ENCODE measurements at places on chromosomes 4 and X.

GRCh38 chr4:153261914-153262313 is 57.7 kb downstream of the TRIM2 start:
- DNase-seq, result no peak

DNA sequence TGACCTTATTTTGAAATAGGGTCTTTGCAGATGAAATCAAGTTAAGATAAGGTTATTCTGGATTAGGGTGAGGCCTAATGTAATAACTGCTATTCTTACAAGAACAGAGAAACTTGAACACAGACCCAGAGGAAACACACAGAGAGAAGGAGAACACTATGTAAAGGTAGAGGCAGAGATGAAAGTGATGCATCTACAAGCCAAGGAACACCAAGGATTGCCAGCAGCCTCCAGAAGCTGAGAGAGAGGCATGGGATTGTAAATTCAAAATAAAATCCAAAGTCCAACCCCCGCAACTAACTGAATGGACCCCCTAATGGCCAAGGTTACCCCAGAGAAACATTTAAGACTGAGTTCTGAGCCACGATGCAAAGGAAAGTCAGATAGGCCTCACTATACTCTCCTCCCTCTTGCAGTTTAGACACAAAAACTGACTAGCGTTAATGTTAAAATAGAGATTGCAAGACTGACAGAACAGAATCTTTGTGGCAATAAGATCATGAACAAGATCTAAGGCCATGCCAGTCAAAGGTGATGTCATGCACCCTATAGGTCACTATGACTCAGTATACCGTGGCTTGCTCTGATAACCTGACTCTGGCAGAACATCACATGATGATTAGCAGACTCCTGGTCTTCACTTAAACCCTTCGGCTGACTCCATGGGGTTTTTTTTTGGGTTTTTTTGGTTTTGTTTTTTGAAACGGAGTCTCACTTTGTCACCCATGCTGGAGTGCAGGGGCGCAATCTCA is 42.9 kb downstream of the DDX60L start:
- DNase-seq, result no peak

DNA sequence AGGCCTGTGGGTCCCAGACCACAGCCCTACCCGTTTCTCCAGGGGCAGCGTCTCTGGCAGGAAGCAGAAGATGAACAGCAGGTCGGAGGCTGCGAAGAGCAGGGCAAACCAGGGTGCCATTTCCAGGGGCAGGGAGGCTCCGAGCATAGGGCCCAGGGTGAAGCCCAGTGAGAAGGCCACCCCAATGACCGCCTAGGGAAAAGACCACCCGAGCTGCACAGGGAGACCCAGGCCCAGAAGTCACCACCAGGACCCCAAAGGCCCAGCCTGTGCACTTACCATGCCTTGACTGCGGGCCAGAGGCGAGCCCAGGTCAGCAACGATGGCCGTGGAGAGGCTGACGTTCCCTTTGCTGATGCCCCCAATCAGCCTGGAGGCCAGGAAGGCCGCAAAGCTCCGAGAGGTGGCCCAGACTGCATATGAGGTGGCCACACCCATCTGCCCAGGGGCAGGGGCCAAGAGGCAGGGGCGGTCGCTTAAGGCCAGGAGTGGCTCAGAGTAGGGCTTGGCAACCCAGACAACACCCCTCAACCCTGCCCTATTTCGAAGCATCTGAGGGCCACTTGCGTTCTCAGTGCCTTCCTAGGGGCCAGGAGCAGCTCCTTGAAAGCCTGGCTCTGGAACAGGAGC is 30.8 kb downstream of the NOP14 start:
- DNase-seq, result no peak

GRCh38 chr4:188887905-188888304 is 748.7 kb downstream of the TRIML1 start:
- DNase-seq, result no peak

DNA sequence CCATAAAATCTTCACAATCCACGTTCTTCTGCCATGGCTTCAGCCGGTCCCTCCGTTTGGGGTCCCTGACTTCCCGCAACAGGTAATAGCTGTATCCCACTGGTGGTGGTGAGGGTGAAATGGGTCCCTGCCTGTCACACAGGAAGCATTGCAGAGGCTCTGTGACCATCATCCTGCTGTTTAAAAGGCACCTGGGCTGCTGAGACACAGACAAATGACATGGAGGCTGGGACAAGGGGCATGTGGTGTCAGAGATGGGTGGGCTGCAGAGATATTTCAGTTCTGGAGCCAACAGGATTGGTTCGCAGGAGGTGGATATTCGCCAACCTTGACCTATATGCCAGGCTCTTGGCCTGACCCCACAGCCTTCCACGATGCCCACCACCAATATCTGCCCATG is 82.1 kb downstream of the JAKMIP1 start:
- DNase-seq, result no peak

GRCh38 chr4:184643731-184644130 is 5.5 kb downstream of the CASP3 start:
- DNase-seq, result no peak

DNA sequence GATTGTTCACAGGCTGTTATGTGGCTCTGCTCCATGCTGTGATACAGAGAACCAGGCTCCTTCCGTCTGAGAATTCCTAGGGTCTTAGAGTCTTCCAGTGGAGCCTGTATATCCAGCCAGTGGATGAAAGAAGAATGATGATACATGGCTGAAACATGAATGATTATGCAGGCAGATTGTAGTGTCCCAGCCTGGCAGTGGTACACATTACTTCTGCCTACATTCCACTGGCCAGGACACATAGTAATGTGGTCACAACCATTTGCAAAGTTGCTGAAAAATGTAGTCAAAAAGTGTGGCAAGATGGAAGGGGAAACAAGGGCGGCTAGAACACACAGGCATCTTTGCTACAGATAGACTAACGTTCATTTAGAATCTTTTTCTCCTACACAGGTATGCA is 4.5 kb upstream of the GBA3 start:
- no peak for DNase-seq

DNA sequence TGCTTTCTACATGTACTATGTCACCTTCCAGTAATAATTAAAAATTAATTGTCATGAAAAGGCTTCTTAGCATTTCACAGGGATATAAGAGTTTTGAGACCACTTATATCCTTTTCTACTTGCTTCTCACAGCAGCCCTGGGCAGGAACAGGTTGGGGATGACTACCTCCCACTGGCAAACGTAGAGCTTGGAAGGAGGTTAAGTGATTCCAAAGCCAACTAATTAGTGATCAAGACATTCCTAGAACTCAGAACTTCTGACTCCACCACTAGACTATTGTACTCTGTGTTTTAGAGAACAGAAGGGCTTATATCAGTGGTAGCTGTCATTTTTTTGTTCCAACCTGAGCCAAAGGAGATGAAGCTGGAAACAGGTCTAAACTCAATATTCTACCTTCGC is 364.5 kb upstream of the BOD1L1 start:
- DNase-seq, result no peak

DNA sequence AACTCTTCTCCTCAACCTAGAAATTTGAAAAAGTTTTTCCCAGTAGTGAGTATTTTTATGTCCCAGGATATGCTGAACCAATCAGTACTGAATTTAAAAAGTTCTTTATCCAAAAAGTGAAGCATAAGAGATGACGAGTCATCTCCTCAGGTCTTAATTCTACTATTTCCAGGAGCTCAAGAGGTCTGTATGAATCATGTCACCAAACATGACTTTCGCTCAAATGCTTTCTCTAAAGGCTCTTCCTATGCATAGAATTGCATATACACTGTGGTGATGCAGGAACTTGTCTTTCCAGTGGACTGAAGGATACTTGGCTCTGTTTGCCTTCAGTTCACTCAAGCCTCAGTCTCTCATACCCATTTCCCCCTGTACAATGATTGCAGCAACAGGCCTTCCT is 36.1 kb downstream of the ZNF41 start:
- DNase-seq, result no peak

DNA sequence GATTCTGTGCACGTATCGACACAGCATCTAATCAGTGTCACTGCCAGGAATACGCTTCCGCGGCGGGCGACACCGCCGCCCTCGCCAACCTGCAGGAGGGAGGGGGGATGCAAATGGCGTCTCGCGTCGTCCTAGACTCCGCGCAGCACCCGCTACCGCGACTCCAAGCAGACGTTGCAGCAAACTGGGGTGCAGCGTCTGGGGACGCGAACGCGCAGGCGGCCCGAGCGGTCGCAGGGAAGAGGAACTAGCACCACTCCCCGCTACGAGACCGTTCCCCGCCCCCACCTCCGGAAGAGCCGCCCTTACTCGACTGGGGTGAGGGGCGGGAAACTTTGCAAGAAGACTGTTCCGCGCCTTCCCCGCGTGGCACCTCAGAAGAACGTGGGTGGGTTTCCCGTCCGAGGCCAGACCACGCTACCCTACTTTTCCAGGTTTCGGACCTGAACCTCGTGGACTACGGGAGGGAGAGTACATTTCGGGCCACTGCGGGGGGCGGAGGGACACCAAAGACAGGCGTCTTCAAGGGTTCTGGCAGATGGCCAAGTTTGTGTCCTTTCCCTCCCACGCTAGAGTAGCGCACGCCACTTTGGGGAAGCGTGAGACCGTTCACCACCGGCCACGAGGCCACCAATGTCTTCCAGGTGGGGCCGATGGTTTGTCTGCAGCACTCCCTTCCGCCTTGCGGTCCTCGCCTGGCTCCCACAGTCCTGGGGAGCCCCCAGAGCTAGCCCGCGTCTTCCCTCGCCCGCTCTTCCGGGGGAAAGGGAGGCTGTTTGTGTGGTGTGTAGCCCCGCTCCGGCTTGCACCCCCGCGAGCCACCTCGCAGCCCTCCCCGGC is 78.0 kb upstream of the BCOR start:
- peak; percentile 67 for DNase-seq

All from stimulated activated CD4-positive, alpha-beta T cell treated with anti-CD3 and anti-CD28 coated beads, Interleukin-1b, Interleukin-23, amount 100 ng/mL, for 24 hours (primary cell).